ENCODE measurements at places on chromosomes 12 and 14.

GRCh38 chr12:15956413-15957185 is 45.5 kb downstream of the DERA start:
- DNase-seq, result no peak

- no peak for DNase-seq
Measured at GRCh38 chr14:30177781-30178180, 250.1 kb upstream of the PRKD1 start.

- DNase-seq, result no peak
Measured at GRCh38 chr12:50927356-50927755, 25.0 kb upstream of the HIGD1C start.

DNA sequence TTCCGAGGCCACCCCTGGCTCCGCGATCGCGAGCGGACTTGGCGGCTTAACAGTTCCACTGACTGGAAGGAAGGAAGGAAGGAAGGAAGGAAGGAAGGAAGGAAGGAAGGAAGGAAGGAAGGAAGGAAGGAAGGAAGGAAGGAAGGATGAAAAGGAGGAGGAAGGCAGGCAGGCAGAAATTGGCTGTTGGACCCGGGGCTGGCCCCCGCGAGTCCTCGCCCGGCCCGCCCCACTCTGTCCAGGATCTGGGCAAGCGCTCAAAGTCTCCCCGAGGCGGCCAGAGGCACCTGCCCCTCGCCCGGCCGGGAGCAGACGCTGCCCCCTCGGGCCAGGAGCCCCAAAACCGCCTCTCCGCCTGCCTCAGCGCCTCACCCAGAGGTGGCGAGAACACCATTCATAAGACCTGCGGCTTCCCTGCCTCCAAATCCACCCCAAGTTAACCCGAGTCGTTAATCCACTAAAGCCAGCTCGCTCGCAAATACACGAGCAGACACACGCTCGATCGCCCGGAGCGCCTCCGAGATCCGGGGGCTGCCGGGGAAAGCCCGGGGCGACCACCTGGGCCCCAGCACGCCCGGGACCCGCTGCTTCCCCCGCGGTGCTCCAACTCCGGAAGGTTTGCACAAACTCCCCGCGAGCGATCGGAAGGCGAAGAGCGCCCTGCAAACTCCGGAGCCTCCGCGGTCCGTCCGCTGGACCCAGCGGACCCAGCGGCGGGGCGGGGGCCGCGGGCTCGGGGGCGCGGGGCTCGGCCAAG is 844 bp downstream of the DPF3 start:
- no peak for DNase-seq

GRCh38 chr12:101594700-101595099 is at the start of gene MYBPC1:
Gene MYBPC1, plus strand, starts transcription at chr12:101594971. Its CDS starts 100 bp downstream, at chr12:101595071.
- DNase-seq, result no peak

Data from T follicular helper cell (primary cell).